NCI-H774 (cell line): ENCODE measurements at places on chromosomes 5 and 9.

DNA sequence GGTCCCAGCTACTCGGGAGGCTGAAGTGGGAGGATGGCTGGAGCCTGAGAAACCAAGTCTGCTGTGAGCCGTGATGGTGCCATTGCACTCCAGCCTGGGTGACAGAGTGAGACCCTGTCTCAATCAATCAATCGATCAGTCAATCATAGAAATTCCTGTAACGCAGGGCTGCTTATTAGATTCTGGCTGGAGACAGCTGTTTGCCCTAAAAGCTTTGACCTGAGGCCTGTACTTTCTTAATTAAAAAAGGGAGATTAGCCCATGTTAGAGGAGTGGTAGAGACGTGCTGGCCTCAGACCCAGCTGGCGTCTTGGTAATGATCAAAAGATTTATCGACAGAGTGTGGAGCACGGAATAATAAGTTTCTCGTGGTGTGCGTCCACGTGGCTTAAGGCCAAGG lies 40.5 kb upstream of the HMCN2 start:
- DNase-seq = no peak

- no peak for DNase-seq
Observed at GRCh38 chr5:150317048-150318003, 14.6 kb upstream of the ARSI start.

DNA sequence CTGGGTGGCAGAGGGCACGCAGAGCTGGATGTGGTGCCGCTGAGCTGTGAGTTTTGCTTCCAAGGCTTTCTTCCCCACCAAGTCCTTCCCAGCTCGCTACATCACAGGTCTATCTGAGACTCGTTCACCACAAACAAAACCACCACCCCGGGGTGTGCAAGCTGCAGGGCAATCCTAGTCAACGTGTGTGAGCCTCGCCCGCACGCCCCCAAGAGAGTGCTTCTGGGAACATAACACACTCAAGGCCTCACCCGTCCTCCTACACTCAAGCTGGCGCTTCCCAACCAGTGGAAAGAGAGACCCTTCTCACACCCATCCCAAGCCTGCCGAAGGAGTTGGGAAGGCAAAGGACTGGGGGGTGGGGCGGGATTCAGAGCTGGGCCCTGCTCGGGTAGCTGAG lies 10.6 kb downstream of the SNAPC4 start:
- DNase-seq = no peak

- DNase-seq = no peak
Observed at GRCh38 chr9:127448112-127448805, 2.9 kb downstream of the RPL12 start.

DNA sequence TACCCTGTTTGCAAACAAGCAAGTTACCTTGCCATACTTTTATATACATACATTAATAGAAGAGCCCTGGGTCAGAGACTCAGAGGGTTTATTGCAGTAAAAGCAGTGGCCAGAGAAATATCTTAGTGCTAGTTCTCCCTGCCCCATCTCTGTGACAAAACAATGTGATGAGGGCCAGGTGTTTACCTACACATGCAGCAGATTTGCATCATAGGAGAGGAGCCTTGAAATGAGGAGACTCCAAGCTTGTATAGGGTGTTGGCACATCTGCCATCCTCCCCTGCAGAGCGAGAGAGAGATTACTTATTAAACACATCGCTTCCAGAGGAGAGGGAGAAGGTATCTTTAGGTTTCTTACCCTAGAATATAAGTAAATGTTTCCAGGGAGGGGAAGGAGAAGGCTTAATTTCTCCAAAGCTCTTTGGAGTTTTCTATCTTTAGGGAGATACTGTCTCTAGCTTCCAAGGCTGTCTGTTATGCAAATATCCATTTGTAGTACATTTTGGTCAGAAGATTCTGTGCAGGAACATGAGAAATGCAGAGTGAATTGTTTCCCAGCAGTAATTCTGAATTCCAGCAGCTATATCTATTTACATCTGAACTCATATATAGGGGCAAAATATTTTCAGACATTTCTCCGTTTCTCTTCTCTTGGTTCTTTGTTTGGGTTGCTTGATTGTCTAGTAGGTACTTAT lies 15.7 kb downstream of the FER start:
- no peak for DNase-seq

- no peak for DNase-seq
Observed at GRCh38 chr5:58979090-58979489, 396.2 kb downstream of the RAB3C start.

DNA sequence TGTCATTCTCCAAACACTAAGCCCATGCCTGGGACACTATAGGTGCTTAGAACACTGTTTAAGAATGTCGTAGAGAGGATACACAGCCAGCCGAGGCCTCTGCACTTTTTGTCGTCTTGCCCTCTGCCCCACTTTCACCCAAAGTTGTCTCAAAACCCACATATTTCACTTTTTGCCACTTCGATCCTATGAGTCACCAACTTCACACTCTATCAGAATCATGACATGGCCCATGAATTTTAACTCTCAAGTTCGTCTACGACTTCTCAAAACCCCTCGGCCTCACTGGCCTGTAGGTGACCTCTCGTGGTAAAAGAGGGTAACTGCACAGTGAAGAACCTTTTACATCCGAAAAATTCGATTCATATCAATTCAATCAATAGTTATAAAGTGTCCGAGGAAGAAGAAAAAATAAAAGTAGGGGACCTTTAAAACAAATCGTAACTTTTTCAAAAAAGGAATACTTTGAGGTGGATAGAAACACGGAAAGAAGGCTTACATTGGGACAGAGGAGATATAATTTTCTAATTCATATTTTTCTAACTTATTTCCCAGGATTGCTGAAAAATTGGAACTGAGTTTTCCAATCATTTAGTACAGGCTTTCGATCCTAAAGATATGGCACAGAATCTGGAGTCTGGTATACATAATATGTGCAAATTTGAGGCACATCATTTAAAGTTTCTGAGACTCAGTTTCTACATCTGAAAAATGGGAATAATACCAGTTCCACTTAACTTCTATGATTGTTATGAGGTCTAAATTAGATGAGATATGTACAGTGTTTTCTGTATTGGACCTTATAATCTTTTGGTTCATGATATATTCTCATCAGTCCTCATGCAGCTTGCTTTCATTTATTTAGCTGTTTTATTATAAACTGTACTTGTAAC lies 122.6 kb downstream of the APBA1 start:
- peak; percentile 8 for DNase-seq

GRCh38 chr5:177133853-177134696 lies 502 bp downstream of the NSD1 start:
- DNase-seq = no peak

DNA sequence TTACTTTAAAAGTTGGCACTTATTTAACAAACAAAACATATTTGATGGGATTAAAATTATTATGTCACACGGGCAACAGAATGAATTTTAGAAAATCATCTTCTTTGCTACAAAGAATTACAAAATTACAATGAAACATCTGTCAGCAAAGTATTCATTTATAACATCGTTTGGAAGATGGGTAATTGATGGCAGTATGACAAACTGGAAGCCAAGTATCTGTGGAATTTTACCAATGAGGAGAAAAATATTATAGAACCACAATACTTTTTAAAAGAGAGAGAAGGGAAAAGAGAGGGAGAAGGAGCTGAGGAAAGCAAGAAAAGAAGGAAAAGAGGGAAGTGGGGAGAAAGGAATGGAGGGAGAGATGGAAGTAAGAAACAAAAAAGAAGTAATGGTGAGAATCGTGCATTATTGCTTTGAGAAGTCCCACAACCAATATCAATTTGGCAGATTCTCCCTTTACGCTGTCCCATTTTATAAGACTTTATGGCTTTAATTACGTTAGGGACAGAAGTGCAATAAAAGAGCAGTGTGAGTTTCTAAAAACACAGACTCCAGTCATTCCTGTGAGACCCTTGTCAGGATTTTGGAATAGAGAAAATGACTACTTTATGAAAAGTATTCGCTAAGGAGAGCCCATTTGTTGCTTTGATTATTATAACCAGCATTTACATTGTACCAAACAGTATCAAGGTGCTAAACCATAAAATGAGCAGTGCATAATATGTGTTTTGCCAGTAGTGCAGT lies 76.7 kb downstream of the LURAP1L start:
- no peak for DNase-seq

- no peak for DNase-seq
Observed at GRCh38 chr9:78712903-78713613, 416.1 kb downstream of the PSAT1 start.

GRCh38 chr5:161446655-161447054 lies 99.9 kb downstream of the GABRB2 start:
- DNase-seq = no peak

DNA sequence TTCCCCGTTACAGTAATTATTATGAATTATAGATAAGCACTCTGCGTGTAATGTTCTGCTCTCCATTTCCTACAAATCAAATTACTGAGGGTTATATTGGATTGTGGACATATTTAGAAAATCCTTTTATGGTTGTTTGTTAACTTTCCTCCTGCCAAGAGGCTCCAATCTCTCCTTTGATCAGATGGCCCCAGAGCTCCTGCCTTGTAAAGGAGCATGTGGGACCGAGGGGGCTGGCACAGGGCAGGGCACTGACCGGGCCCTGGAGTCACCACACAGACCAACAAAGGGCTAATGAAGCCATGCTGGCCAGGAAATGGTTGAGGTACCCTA lies 415.9 kb downstream of the EFNA5 start:
- DNase-seq = no peak

DNA sequence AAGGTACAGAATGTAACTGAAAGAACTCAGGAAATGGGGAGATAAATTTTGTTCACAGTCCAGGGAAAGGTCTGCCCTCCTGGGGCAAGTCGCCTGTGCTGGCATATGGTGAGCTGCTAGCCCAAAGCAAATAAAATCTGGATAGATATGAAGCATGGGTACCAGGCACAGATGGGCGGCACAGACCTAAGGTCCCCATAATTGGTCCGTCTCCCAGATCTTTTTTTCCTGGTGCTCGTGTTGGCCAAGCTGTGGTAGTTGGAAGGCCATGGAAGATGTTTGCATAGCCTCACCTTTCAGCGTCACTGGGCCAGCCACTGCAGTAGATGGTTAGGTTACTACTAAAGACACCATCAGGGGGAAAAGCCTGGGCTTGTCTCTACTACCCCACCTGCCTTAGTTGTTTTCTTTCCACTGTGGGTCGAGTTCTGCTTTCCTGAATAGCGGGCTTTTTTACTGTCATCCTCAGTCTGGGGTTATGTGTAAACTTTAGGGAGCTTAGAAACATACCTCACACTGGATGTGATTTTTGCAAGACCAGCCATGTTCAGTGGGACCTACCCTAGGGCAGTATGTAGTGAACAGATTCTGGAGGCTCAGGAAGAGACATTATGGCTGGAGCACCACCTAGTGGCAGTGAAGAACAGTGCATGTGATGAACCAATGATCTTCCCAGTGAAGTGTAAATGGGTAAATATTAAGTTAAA lies 24.2 kb upstream of the GLRX start:
- DNase-seq = peak; percentile 48

DNA sequence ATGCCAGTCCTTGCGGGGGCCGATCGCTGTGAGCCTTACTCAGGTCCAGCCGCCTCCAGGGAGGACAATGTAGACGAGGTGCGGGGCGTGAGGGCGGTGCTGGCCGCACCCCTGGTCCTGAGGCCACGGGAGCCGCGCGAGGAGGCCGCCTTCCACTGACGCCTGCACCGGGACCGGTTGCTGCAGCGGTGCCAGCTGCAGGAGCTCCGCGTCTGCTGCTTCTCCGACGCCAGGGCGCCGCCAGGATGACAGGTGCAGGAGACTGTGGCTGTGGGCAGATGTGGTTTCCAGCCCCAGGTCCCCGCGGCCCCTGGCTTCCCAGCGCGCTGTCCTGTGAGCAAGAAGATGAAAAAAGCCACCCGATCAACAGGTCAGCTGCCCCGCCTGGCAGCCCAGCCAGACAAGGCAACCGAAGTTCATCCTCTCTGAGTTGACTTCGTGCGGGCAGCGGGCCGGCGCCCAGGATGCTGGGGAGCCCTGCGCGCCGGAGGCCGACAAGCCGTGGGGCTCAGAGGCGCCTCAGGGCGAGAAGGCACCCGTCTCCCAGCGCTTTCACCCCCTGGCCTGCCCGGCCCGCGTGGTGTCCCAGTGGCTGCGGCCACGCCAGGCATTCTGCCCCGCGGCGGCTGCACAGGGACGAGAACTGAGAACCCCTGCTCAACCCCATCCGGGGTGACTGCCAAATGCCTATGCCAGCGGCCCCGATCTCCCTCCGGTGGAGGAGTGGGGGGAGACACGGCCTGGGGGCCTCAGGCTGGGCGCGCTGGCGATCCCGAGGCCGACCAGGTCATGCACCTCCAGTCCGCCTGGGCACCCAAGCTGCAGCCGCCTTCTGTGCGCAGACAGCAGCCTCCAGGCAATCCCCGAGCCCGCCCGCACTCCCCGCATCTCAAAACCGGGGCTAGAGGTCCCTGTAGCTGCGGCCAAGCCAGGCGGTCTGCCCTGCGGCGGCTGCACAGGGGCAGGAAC lies 43.4 kb upstream of the BICD2 start:
- DNase-seq = peak; percentile 12

- no peak for DNase-seq
Observed at GRCh38 chr5:101687349-101687985, 608.6 kb downstream of the SLCO4C1 start.

GRCh38 chr5:178994580-178995340 lies at the start of gene GRM6:
Gene GRM6 (minus strand): TSS chr5:178995320. CDS start chr5:178994944, 376 bp downstream.
- no peak for DNase-seq

GRCh38 chr5:112254303-112254702 lies 164.8 kb downstream of the EPB41L4A start:
- no peak for DNase-seq

DNA sequence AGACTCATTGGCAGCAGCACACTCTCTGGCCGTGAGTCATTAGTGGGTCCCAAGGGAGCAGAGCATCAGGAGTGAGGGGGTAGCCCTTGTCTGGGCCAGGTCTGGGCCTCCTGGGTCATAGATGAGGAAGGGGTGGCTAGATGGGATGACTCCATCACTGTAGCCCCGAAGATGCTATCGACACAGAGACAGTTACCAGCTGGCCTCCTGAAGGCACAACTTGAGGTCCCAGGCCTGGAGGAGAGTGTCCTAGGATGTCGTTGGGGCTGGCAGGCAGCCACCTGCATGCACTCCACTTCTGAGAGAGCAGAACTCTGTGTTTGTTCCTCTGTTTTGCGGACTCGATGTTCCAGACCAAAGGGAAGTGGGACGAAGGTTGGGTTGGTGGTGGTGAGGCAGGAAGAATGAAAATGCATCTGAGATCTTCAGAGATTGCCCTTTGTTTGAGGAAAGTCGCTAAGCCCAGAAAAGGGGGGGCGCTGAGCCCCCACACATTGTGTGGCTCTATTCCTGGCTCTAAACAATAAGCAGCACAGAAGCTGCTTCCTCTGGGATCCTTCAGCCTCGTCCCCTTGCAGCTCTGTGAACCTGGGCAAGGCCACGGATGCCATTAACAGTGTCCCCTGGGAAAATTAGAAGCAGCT lies 4.7 kb downstream of the BTNL9 start:
- DNase-seq = no peak

- no peak for DNase-seq
Observed at GRCh38 chr5:172002310-172002709, 4.1 kb downstream of the FBXW11 start.

GRCh38 chr9:98900725-98901124 lies 43.0 kb upstream of the COL15A1 start:
- no peak for DNase-seq

GRCh38 chr5:151150471-151151262 lies 6.9 kb downstream of the ANXA6 start:
- DNase-seq = no peak
